ENCODE measurements at places on chromosomes 1 and 21. TPM values are rescaled to one million over a fixed set of nuclear protein-coding genes. Genes with fewer than 3 reads are reported as not detected.

- no peak for DNase-seq
- H3K4me3 ChIP-seq = no peak overlapping the region
- H3K27me3 ChIP-seq = no peaks in the 10 kb centered on the region
- peaks cover 8% of the 10 kb centered on the region for H3K36me3 ChIP-seq
- H3K27ac ChIP-seq = peak overlapping the region; percentile 86
Observed at GRCh38 chr1:1780598-1781525, 2.6 kb upstream of the NADK start.

- H3K4me1 ChIP-seq = peaks cover 30% of the 10 kb centered on the region
- no peak overlapping the region for H3K27ac ChIP-seq
- no peak for DNase-seq
- no peaks in the 10 kb centered on the region for H3K36me3 ChIP-seq
Observed at GRCh38 chr1:206637605-206638004, 2.3 kb downstream of the DYRK3 start.

DNA sequence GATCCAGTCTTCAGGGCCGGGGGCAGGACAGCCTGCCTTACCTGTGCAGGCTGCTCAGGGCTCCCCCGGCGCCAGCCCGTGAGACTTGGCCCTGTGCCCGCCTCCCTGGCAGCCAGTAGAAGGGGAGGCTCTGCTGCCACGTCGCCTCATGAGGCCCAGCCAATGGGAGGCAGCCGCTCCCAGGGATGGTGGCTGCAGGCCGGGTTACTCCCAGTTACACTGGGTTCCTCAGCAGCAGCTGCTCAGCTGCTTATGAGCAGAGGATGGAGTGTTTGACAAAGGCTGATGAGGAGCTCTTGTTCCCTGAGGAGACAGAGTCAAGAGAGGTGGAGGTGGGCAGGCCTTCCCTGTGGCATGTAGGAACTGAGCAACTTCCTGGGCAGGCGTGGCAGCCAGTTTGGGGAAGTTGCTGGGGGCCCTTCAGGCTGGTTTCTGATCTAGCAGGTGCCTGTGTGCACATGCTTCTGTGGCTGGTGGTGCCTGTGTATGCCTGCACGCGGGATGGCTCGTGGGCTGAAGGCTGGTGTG is 5.5 kb downstream of the MFSD2A start:
- H3K27ac ChIP-seq = no peak overlapping the region
- H3K36me3 ChIP-seq = peaks cover 57% of the 10 kb centered on the region
- peak; percentile 49 for DNase-seq
- no peaks in the 10 kb centered on the region for H3K27me3 ChIP-seq
- peak overlapping the region; percentile 38 for H3K4me3 ChIP-seq
- peaks cover 27% of the 10 kb centered on the region for H3K4me1 ChIP-seq

- peak overlapping the region; percentile 20 for H3K27ac ChIP-seq
- H3K27me3 ChIP-seq = no peaks in the 10 kb centered on the region
- no peak for DNase-seq
- no peaks in the 10 kb centered on the region for H3K36me3 ChIP-seq
- peaks cover 16% of the 10 kb centered on the region for H3K4me1 ChIP-seq
Observed at GRCh38 chr1:36204347-36204909, 19.8 kb upstream of the THRAP3 start.

DNA sequence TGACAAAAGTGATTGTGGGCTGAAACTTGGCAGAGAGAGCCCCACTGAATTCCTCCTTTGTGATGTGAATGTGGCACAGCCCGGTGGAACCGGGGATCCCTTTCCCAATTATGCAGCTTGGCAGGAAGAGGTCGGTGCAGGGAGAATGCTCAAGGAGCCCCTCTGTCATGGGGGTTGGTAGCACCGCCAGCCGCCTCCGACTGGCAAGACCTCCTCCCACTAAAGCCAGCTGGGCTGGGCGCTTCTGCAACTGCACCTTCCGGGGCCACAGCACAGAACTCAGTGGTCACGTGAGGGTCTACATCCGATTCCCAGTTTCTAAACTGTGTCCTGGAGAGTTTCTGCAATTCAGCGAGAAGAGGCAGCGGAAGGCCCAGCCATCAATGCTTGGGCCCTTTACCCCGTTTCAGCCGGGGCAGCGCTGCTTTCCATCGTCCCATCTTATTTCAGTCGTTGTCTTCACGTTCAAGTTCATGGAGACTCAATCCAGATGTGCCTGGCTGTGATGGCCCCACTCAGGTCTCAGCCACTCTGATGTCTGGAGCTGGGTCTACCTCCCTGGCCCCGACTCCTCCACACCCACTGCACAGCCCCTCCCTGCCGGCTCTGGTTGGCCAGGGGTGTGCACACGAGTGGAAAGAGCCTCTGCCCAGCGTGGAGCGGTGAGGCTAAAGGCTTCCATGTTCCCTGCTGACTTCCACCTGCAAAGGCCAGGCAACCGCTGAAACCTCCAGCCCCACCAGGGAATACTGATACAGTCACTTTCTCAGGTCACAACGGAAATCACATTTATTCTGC is 39.8 kb upstream of the FHAD1 start:
- no peak overlapping the region for H3K27ac ChIP-seq
- H3K4me1 ChIP-seq = no peaks in the 10 kb centered on the region
- H3K27me3 ChIP-seq = peaks cover 7% of the 10 kb centered on the region
- no peak for DNase-seq

DNA sequence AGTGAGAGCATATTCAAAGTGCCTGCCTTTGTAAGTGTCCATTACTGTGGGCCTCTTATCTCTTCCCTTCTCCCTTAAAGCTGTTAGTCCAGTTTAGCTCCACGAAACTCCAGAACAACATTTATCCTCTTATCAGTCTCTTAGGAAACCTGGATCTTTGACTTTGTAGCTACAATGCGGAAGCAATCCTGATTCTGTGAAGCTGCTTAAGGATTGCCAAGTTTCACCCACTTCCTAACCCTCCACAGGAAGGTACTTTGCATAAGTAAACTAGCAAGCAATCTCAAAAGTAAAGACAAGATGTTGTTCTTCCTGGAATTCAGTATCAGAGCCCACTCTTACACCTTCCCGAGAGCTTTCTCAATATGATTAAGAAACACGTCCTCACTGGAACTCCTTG is 164.9 kb upstream of the USP25 start:
- no peaks in the 10 kb centered on the region for H3K36me3 ChIP-seq
- peaks cover 11% of the 10 kb centered on the region for H3K4me1 ChIP-seq
- H3K27me3 ChIP-seq = peaks cover 12% of the 10 kb centered on the region
- H3K4me3 ChIP-seq = no peak overlapping the region
- DNase-seq = no peak
- no peak overlapping the region for H3K27ac ChIP-seq

DNA sequence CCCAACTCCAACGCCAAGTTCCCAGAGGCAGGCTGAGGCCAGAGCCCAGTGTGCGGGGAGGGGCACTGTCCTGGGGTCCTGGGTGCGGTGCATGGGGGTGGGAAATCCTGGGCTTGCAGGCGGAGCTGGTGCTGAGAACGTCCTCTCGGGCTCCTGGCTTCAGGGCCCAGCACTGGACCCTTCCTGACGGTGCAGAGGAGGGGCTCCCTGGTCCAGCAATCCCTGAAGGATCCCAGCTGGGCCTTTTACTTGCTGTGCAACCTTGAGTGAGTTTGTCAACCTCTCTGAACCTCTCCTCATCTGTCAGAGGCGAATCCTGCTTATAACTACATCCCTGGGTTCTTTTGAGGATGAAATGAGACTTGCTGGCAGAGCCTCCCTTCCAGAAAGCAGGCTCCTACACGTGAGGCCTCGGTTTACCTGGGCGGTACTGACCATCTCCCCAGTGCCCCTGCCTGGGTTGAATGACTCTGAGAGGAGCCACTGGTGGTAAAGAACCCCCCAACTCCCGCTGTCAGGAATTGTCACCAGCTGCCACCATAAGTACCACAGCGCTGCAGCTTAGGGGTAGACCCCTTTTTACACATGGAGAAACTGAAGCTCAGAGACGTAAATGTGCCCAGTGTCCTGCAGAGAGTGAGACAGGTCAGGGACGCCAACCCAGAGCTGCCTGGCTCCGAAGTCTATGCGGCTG is 77.3 kb downstream of the DHRS3 start:
- no peaks in the 10 kb centered on the region for H3K27me3 ChIP-seq
- H3K4me3 ChIP-seq = no peak overlapping the region
- H3K36me3 ChIP-seq = peaks cover 18% of the 10 kb centered on the region
- no peak for DNase-seq
- H3K4me1 ChIP-seq = peaks cover 12% of the 10 kb centered on the region

DNA sequence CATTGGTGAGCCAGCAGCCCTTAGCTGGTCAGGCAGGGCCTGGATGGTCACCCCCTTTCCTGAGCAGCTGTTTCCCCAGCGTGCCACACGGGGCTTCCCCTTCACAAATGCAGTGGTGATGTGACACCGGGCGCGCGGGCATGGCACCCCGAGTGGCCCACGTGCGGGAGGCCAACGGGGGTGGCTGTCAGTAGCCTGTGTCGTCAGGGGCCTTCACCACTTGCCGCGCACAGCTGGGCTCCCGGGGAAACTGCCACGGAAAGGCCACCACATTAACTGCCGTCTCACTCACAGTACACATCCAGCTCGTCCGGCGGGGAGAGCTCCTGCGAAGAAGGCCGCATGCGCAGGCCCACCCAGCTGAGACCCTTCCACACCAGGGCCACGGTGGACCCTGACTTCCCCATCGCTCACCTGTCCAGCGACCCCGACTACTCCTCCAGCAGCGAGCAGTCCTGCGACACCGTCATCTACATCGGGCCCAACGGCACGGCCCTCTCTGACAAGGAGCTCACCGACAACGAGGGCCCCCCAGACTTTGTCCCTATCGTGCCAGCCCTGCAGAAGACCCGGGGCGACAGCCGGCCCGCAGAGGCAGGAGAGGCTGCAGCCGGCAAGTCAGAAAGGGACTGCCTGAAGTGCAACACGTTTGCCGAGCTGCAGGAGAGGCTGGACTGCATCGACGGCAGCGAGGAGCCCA is 530.5 kb downstream of the KIF26B start:
- H3K36me3 ChIP-seq = no peaks in the 10 kb centered on the region
- peaks cover 12% of the 10 kb centered on the region for H3K27me3 ChIP-seq
- no peak overlapping the region for H3K4me3 ChIP-seq

KRTAP21-2 gene
- total RNA-seq = not detected

BLACAT1 gene
- 0.19 TPM for total RNA-seq

MEX3A gene
- total RNA-seq = 0.35 TPM

LCE1F gene
- not detected for total RNA-seq
